NCI-H460 (cell line): ENCODE measurements at places on chromosomes 2 and 18.

DNA sequence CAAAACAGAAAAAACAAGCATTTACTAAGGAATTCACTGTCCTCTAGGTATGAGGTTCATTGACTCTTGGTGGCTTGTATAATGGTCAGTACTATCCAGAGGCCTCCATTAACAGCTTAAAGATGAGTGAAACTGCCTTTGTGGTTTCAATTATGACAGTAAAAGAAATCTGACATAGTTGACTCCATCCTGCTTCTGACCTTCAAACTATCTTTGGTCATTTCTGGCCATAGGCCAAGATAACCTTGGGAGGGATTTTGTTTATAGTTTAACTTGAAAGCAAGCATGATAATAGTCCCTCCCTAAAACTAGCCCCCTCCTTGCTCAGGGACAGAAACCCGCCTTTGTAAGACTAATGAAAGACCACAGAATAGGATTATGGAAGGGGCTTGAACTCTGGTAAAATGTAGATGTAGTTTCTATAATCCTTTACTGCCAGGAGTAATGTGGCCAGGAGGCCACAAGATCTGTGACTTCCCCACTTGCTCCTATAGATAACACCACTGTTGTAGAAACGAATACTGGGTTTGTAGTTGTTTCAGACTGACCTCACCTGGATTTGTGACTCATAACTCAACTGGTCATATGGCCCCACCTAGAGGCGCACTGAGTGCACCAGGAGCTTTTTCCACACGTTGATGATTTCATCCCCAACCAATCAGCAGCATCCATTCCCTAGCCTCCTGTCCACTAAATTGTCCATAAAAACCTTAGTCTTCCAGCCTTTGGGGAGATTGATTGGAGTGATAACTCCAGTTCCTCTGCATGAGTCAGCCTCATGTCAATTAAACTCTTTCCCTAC is 8.6 kb upstream of the PLEKHM3 start:
- no peak for DNase-seq

GRCh38 chr2:233063269-233063975 is 3.3 kb downstream of the INPP5D start:
- no peak for DNase-seq

GRCh38 chr2:117775703-117776219 is 38.7 kb upstream of the DDX18 start:
- DNase-seq, result no peak

GRCh38 chr2:84970210-84970867 is 622 bp upstream of the KCMF1 start:
- DNase-seq, result no peak

DNA sequence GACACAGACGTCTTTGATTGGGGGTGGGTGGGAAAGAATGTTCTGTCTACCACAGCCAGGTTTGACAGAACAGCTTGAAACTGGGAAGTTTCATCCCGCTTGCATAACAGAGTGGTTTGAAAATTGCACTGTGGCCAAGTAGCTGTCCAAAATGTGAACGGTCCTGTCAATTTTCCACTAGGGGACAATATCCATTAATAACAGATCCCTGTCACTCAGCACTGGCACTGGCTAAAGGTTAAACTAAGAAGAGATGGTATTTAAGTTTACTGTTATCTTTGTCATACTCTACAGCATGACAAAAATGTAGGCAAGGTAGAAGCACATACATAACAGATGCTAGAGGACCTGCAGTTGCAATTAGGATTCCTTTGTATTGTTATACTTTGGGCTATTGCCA is 55.6 kb upstream of the ACMSD start:
- DNase-seq, result peak; percentile 54
